Upper lobe of right lung (tissue), 1 donor: ENCODE measurements at places on chromosomes 12 and 14. TPM values are rescaled to one million over a fixed set of nuclear protein-coding genes. Genes with fewer than 3 reads are reported as not detected.

DNA sequence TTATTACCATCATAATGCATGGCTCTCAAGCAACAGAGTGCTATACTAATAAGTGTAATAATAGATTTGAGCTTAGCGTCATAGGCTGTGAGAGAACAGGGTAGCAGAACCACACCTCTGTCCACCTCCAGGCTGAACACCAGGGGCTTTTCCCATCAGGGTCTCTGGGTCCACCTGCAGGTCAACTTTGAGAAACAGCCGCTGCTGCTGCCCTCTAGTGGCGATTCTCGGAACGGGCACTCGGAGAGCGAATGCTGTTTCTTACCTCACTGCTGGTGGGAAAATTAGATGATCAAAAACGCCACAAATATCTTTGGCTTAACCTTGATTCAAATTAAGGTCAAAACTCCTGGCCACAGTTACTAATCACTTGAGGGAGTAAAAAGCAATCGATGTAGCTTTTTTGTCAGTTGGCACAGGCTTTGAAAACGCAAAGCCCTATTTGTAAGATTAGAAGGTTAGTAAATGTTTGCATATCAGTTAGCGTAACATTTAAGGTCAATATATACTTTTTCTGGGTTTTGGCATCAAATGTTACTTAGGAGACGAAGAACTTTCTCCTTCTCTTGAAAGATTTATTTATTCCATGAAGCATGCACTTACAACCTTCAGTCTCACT, 127.9 kb upstream of the TMEM132D start:
- no peak for DNase-seq

- no peak for DNase-seq
These were observed 963 bp downstream of the TCTN2 start for GRCh38 chr12:123671876-123672275.

The ARHGEF40 gene
- total RNA-seq: 39.2 TPM

GRCh38 chr12:3658327-3659163, 94.4 kb downstream of the CRACR2A start:
- DNase-seq: no peak
